Activated CD4-positive, alpha-beta memory T cell treated with anti-CD3 and anti-CD28 coated beads, Interleukin-2, amount 10 ng/mL, durations not matched to agents 7 days and 5 days (primary cell): ENCODE measurements at places on chromosomes 5 and 9. TPM values are rescaled to one million over a fixed set of nuclear protein-coding genes. Genes with fewer than 3 reads are reported as not detected.

GRCh38 chr5:175325681-175326080 lies 118.3 kb downstream of the DRD1 start:
- no peaks in the 10 kb centered on the region for H3K27me3 ChIP-seq
- no peak overlapping the region for H3K27ac ChIP-seq
- DNase-seq, result no peak
- no peaks in the 10 kb centered on the region for H3K4me1 ChIP-seq
- H3K4me3 ChIP-seq, result no peak overlapping the region

The SGCD gene
- total RNA-seq, result not detected

DNA sequence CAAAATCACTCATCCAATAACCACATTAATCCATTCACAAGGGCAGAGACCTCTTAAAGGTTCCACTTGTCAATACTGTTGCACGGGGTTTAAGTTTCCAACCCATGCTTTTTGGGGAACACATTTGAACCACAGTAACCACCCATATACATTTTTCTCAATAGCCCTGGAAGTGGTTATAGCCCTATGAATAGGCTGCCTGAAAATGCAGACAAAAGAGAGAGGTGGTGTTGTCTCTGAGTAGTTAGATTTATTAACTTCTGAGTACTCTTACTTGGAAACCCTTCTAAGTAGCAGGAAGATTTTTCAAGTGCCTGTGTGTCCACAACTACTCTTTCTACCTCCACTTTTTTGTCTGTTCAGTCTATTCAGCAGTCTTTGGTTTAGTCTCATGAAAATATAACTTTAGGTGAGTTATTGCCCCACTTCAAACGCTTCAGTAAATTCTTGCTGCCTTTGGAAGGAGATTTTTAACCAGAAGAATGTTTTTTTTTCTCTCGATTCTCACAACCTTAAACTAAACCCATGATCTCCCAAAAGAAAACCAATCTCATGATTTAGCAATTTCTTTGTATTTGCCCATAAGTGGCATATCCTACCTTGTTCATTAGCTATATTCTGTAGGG lies 42.6 kb downstream of the ARHGEF28 start:
- no peak for DNase-seq
- H3K36me3 ChIP-seq, result no peaks in the 10 kb centered on the region
- H3K4me3 ChIP-seq, result no peak overlapping the region
- no peak overlapping the region for H3K27ac ChIP-seq

GRCh38 chr5:66959653-66960052 lies 236.9 kb downstream of the CD180 start:
- no peaks in the 10 kb centered on the region for H3K4me1 ChIP-seq
- H3K27ac ChIP-seq, result no peak overlapping the region
- no peak for DNase-seq
- no peaks in the 10 kb centered on the region for H3K36me3 ChIP-seq
- H3K27me3 ChIP-seq, result peaks cover 4% of the 10 kb centered on the region

DNA sequence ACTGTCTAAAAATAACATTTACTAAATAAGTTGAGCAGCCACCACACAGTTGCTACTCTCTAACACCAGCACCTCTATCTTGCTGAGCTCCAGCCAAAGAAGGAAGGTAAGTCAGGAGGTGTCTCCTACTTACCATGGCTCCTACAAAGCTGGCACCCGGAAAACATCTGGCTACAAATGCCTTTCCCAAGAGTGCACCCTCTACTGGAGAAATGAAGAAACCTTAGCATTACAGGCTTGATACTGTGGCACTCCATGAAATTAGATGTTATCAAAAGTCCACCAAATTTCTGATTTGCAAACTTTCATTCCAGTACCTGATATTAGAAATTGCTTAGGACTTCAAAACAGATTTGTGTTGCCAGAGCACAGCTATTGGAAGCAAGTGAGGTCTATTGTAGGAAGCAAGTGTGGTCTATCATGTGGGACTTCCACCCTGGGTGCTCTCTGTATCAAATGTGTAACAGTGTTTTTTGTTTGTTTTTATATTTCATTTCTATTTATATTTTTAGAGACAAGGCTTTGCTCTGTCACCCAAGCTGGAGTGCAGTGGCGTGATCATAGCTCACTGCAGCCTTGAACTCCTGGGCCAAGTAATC lies 25.7 kb upstream of the RFK start:
- no peaks in the 10 kb centered on the region for H3K27me3 ChIP-seq
- no peak for DNase-seq
- no peak overlapping the region for H3K27ac ChIP-seq
- H3K4me1 ChIP-seq, result peaks cover 30% of the 10 kb centered on the region

- H3K4me1 ChIP-seq, result no peaks in the 10 kb centered on the region
- no peak overlapping the region for H3K4me3 ChIP-seq
- no peak overlapping the region for H3K27ac ChIP-seq
- no peak for DNase-seq
- H3K36me3 ChIP-seq, result no peaks in the 10 kb centered on the region
Measured at GRCh38 chr5:127960270-127960691, 123.3 kb upstream of the SLC12A2 start.

DNA sequence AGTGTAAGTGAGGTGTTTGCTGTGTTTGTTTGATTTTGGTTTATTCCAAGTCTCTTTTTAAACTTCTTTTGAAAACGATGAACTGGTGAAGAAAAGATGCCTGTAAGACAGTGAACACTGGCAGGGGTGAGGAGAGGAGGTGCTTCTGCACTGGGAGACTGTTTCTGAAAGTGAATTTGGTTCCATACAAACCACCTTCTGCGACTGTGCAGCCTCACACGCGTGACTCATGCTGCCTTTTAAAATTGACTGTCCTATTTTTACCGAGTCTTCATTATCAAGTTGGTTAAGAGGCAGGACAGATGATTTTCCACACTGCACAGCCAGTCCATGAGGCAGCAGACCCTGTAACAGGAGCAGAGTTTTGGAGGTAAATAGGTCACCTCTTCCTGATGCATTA lies 340.6 kb downstream of the MTRR start:
- H3K4me1 ChIP-seq, result no peaks in the 10 kb centered on the region
- DNase-seq, result no peak
- H3K27ac ChIP-seq, result no peak overlapping the region
- no peaks in the 10 kb centered on the region for H3K27me3 ChIP-seq

DNA sequence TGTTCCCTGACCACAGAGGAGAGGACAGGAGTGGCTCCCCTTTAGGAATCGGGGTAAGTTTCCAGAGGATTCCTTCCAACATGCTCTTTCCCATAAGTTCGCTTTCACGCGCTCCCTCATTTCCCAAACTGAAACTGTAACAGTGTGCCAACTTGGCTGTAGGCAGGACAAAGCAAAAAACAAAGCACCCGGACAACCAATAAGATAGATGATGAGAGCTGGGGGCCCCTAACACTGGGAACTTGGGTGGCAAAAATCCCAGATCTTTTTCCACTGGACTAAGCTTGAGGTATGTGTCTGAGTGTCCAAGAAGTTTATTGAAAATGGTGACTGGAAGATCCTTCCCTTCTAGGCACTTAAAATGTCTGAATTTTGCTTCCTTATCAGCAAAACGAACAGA lies 258.7 kb upstream of the IL12B start:
- no peak overlapping the region for H3K27ac ChIP-seq
- H3K4me3 ChIP-seq, result no peak overlapping the region
- H3K36me3 ChIP-seq, result no peaks in the 10 kb centered on the region
- H3K4me1 ChIP-seq, result no peaks in the 10 kb centered on the region
- no peak for DNase-seq

The LHX6 gene
- not detected for total RNA-seq

The LHX3 gene
- 0.08 TPM for total RNA-seq

GRCh38 chr9:115416299-115416698 lies 298.3 kb upstream of the TNC start:
- H3K27ac ChIP-seq, result no peak overlapping the region
- H3K4me3 ChIP-seq, result no peak overlapping the region
- no peaks in the 10 kb centered on the region for H3K4me1 ChIP-seq
- no peaks in the 10 kb centered on the region for H3K36me3 ChIP-seq
- DNase-seq, result no peak

DNA sequence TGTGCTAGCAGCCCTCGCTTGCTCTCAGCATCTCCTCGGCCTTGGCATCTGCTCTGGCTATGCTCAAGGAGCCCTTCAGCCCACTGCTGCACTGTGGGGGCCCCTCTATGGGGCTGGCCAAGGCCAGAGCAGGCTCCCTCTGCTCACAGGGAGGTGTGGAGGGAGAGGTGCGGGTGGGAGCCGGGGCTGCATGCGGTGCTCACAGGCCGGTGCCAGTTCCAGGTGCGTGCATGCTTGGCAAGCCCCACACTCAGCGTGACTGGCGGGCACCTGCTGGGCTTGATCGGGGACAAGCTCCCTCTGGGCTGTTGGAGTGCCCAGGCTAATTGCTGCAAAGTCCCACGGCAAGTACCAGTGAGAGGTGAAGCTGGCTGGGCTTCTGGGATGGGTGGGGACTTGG lies 170.5 kb downstream of the TRIM36 start:
- no peaks in the 10 kb centered on the region for H3K4me1 ChIP-seq
- H3K27me3 ChIP-seq, result no peaks in the 10 kb centered on the region
- no peak for DNase-seq
- no peaks in the 10 kb centered on the region for H3K36me3 ChIP-seq

The DMGDH gene
- total RNA-seq, result 0.30 TPM

DNA sequence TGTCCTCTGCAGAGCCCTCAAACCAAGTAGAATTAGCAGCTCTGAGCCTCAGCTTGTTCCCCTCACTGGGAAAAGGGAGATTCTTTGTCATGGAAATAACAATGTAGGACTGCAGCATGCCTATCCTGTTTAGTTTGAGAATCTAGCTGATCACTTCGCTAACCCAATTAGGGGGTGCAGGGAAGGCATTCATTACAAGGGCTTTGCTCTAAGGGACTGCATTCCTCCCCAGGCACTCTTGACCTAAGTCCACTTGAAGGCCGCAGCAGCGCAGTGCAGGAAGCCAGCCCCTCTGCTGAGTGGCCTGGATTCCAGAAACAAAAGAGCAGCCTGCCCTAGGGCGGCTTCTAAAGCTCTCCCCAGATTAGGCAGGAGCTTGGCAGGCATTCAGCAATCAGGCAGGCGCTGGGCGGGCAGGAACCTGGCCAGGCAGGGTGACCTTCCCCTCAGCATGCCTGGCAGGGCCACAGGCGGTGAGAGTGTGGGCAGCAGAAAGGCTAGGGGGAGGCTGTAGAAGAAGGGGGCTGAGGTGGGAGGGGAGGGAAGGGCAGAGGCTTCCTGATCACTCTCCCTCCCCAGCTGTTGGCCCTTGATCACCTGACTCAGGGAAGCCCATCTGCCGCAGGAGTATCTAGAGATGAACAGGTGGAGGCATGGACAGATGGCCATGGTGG lies 24.8 kb downstream of the CCNJL start:
- H3K27me3 ChIP-seq, result peaks cover 6% of the 10 kb centered on the region
- no peak for DNase-seq
- no peak overlapping the region for H3K4me3 ChIP-seq
- no peak overlapping the region for H3K27ac ChIP-seq

The RLN2 gene
- 3.6 TPM for total RNA-seq

DNA sequence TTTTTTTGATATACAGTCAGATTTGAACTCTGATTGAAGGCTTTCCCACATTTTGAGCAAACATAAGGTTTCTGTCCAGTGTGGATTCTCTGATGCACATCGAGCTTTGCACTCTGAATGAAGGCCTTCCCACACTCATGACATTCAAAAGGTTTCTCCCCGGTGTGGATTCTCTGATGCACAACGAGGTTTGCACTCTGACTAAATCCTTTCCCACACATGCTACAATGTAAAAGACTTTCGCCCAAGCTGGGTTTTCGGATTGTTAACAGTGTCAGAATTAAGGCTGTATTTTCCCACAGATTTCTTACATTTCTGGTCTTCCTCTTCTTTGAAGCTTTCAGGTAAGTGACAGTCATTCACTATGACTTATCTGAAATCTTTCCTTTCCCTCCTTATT lies 44.3 kb downstream of the GHR start:
- DNase-seq, result no peak
- no peaks in the 10 kb centered on the region for H3K4me1 ChIP-seq
- H3K4me3 ChIP-seq, result no peak overlapping the region
- H3K27ac ChIP-seq, result no peak overlapping the region
- no peaks in the 10 kb centered on the region for H3K36me3 ChIP-seq

DNA sequence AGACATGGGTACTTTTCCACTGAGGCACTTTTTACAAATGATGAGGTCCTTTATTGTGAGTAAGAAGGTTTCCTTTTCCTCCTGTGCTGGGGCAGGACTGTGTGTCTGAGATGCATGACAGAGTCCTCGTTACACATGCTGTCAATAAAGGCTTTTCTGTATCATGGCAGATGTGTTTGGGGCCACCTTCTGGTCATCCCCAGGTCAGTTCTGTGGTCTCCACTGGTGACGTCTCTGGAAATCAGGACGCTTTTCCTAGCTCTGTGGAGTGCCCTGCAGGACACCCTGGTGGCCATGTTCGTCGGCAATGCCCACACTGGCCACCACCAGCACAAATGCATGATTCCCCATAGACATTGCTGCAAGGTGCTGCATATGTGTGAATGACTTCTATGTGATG lies 2.8 kb downstream of the CMBL start:
- H3K4me3 ChIP-seq, result no peak overlapping the region
- H3K4me1 ChIP-seq, result peaks cover 8% of the 10 kb centered on the region
- H3K27me3 ChIP-seq, result peaks cover 19% of the 10 kb centered on the region
- DNase-seq, result no peak

DNA sequence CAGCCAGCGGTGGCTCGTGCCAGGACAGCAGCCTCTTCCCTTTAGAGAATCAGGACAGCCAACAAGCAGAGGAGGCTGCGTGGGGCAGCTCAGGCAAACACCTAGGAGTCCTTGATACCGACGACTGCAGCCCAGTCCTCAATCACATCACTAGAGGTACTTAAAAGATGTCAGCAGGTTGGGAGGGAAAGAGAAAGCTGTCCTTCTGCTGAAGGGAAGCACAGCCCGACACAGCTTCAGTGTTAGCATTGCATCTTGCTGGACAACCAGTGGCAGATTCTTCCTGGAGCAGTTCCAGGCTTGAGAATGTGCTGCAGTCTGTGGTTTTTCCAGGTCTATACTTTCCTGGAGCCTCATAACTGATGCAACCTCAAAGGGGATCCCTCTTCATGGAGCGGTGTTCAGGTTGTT lies 230.5 kb downstream of the SYK start:
- H3K27ac ChIP-seq, result no peak overlapping the region
- DNase-seq, result no peak
- peaks cover 24% of the 10 kb centered on the region for H3K4me1 ChIP-seq
- H3K27me3 ChIP-seq, result no peaks in the 10 kb centered on the region

The MAPK9 gene
- total RNA-seq, result 42.5 TPM

- H3K27me3 ChIP-seq, result no peaks in the 10 kb centered on the region
- H3K36me3 ChIP-seq, result no peaks in the 10 kb centered on the region
- H3K27ac ChIP-seq, result no peak overlapping the region
- DNase-seq, result no peak
- H3K4me3 ChIP-seq, result no peak overlapping the region
- H3K4me1 ChIP-seq, result no peaks in the 10 kb centered on the region
Measured at GRCh38 chr9:76245518-76245917, 148.7 kb downstream of the RFK start.

DNA sequence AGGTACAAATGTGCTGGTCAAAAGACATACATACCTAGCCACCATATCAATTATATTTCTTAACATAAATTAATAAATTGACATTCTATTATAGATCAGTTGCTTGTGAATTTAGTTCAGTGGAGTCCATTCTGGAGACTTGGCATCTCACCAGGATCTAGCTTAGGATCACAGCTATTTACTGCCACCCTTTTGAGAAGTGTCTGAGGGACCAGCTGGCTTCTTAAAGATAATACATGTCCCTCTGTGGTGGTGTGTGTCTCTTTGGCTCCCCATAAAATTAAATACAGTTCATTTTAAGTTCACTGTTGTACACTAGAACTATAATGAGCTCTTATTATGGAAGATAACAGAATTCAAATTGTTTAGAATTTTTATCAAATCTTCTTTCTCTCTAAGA lies 290.7 kb downstream of the PRELID2 start:
- H3K27ac ChIP-seq, result no peak overlapping the region
- H3K36me3 ChIP-seq, result no peaks in the 10 kb centered on the region
- DNase-seq, result no peak
- H3K27me3 ChIP-seq, result no peaks in the 10 kb centered on the region

The SPINK7 gene
- not detected for total RNA-seq

The PCDHGC5 gene
- total RNA-seq, result not detected

The SLC6A7 gene
- not detected for total RNA-seq
